ENCODE measurements at places on chromosomes 2 and 18.

GRCh38 chr2:41836948-41837347 lies 210.9 kb upstream of the PKDCC start:
- ATAC-seq, result no peak

DNA sequence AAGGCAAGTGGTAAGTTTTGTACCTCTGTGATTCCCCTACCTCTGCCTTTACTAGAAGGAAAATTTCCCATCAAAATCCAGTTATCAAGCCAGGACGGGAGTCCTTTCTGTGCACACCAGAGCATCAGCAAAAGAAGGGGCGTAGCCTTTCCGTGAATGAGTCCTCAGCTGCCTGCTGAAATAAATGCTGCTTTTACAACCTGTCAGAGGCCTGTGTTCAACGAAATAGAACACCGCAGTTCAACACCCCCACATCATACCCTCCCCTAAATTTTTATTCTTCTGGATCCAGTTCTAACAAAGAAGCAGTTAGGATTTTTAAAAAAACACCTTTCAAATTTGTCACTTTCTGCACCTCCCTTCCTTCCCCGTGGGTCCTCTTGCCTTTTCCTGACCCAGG lies 135.8 kb downstream of the SETBP1 start:
- no peak for ATAC-seq

GRCh38 chr2:197628043-197628500 lies 47.3 kb downstream of the RFTN2 start:
- ATAC-seq, result peak; percentile 47

DNA sequence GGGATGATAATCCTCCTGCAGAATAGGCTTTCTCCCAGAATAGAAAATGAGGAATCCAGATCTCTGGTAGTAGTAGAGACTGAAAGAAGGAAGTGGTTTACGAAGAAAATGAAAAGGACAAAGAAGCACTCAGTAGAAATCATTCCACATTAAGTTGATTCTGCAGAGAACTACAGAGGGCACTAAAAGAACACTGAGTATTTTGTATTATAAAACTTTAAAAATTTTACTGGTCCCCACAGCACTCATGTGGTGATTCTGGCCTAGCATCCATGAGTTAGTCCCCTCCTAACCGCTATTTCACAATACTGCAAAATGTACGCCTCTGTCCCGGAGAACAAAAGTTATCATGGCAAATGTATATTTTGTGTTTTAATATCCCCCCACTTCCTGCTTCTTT lies 42.9 kb upstream of the SLC35F5 start:
- no peak for ATAC-seq

- ATAC-seq, result no peak
Observed at GRCh38 chr2:119434664-119435063, 3.0 kb downstream of the TMEM37 start.

DNA sequence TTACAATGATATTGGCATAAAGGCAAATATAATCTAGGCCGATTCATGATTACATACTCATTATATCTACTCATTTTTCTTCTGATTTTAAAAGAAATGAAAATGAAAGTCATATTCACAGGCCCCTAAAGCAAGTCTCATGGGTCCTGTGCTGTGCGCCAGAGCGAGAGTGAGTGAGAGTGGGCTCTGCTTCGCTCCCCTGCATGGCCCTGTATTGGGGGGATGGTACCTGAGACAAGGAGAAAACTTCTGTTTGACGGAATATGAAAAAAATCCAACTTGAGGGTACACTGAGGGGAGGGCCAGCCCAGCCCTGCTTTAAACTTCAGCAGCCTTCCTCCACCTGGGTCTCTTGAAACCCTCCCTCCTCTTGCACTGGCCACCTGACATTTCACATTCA lies 81.4 kb upstream of the RGPD5 start:
- no peak for ATAC-seq

GRCh38 chr2:61404438-61404837 lies 66.4 kb downstream of the USP34 start:
- no peak for ATAC-seq

DNA sequence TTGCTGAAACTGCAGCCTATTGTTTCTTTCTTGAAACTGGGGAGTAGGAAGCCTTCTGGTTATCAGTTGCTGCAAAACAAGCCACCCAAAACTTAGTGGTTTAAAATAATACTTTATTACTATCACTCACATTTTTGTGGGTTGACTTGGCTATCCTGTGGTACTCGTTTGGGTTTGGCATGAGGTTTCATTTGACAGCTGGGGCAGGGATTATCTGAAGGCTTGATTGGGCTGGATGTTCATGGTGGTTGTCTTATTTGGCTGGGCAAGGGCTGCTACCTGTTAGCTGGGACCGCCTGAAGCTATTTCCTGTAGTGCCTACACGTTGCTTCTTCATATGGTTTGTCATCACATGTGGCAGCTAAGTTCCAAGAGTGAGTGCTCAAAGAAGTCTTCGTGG lies 122.3 kb downstream of the PLCL1 start:
- no peak for ATAC-seq

DNA sequence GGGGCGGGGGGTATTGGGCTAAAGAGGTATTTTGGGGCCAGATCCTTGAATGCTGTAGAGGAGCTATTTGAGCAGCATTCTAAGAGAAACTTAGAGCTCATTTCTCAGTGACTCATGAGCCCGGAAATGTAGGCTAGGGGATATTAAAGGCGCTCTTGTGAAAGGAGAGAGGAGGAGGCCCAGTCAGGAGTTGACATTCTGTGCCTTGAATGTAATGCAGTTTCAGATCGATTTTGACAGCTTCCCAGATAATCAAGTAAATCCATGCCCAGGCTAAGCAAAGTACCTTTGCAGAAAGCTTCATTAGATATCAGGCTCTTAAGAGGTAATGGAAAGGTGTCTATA lies 1.5 kb downstream of the CAB39 start:
- peak; percentile 72 for ATAC-seq

DNA sequence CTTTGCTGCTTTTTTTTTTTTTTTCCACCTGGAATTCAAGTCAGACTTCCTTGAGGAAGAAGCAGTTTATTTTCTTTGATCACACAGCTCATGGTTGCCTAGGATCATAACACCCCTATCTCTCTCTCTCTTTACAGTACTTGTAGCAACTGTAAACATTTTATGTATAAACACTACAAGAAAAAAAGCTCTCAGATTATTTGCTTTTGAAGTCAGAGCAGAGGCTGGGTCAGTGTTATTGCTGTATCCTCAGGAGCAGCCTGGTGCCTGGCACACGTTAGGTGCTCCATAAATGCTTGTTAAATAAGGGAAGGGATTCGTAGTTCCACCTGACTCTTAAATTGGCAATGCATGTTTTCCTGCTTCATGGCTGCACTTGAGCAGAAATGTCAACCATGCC lies 221.2 kb downstream of the TGIF1 start:
- no peak for ATAC-seq

- ATAC-seq, result no peak
Observed at GRCh38 chr18:56380685-56381084, 257.7 kb downstream of the TXNL1 start.

DNA sequence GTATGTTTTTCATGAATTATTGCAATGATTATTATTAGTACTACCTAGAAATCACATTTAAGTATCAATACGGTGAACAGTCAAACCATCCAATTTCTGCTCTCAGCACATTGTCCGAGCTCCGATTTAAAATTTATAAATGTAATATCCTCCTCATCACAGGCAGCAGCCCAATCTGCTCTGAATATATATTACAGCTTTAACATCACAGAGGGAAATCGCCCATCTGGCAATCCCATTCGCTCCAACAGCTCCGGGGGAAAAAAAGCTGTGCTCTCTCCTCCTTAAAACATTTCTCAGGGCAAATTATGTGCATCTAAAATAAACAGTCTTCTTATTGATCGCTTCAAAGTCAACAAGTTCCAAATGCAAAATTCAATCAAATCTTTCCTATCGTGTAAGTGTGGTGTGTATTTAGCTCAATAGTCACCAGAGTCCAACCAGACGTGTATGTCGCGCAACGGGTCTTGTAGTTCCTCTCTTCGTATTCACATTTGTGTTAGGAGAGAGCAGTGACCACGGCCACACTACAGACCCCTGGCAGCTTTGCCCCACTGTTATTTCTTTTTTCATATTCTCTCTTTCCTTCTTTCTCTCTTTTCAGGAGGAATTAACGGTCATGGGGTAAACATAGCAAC lies 2.4 kb downstream of the FIGN start:
- peak; percentile 10 for ATAC-seq

- ATAC-seq, result no peak
Observed at GRCh38 chr2:97745474-97746174, 32.2 kb downstream of the ZAP70 start.

DNA sequence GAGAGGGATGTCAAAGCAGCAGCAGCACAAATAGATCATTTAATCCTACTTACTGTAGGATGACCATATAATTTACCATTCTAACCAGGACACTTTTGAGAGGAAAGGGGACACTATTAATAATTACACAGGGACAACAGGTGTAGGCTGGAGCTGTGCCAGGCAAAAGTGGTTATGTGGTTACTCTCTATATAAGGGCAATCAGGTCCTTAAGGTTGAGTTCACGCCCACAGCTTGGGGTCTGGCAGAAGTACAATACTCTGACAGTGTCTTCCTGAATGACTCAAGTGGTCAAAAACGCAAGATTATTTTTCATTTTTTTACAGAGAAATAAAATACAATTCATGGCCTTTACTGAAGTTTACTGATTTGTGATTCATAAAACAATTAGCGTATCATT lies 2.8 kb downstream of the PREPL start:
- ATAC-seq, result no peak

GRCh38 chr2:113692698-113693428 lies 63.6 kb downstream of the SLC35F5 start:
- no peak for ATAC-seq

DNA sequence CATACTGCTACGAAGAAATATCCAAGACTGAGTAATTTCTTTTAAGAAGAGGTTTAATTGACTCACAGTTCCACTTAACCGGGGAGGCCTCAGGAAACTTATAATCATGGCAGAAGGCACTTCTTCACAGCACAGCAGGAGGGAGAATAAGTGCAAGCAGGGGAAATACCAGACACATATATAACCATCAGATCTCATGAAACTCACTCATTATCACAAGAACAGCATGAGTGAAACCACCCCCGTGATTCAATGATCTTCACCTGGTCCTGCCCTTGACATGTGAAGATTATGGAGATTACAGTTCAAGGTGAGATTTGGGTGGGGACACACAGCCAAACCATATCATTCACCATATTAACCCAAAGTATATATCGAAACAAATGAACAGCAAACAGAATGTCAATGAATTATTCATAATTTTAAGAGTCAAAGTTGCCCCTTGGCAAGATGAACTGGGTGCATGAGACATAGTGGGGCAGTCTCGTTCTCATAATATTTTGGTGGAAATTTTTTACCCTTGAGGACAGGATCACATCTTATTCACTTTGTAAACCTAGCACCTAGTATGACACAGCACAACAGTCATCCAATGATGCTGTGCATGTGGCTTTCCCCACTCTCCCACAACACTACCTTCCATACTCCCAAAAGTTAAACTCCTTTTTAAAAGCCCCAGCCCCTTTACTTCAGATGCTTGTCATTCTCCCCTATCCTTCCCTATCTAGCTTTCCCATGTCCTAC lies 425.3 kb downstream of the ZEB2 start:
- no peak for ATAC-seq

DNA sequence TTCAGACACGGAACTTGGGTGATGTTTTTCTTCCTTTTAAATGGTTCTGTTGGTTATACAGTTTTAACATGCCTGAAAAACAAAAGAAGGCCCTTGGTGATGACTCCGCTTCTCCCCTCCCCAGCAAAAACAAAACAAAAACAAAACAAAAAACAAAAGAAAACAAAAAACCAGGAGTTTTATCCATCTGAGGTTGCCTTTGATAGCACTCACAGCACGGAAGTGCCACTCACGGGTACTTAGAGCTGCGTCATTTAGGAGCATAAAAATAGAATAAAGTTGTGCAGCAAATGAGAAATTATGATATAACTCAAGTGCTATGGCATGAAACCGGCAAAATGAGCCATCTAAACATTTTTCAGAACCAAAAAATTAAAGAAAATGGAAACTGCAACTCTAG lies 57.7 kb downstream of the ZEB2 start:
- ATAC-seq, result no peak

GRCh38 chr18:5444269-5444668 lies 99.5 kb downstream of the EPB41L3 start:
- no peak for ATAC-seq

- peak; percentile 44 for ATAC-seq
Observed at GRCh38 chr2:108637304-108637669, 82.0 kb upstream of the RANBP2 start.

GRCh38 chr2:98252038-98252773 lies 94.0 kb upstream of the CNGA3 start:
- ATAC-seq, result no peak

DNA sequence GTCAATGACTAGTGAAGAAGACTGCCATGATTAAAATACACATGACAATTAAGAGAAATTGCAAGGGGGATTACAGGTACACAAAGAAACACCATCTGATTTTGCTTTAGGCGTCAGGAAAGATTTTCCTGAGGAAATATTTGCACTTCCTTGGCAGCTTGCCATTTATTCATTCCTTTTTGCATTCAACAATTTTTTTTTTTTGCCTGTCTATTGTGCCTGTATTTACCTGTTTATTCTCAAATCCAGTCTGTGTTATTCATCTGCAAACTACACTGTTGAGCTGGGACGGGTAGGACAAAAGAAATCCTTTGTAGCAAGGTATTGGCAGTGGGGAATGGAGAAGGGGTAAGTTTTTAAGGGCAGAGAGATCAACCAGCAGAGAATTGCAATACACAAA lies 31.8 kb downstream of the SMAD2 start:
- no peak for ATAC-seq

DNA sequence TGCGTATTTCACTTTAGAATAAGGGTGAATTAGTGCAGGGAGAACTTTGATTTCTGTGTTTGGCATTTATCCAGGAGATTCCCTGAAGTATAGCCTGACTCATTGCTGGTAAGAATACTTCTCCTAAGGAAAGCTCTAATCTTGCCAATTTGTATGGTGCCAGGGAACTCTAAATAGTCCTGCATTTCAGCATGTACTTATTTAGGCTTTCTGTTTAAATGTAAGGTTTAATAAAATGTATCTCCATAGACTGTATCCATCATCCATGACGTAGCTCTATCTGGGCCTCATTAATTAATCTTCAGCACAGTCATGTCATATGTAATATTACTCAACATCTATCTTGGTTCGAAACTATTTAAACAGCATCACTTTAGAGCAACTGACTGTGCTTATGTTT lies 127.7 kb downstream of the DOK6 start:
- ATAC-seq, result peak; percentile 96

- no peak for ATAC-seq
Observed at GRCh38 chr2:36800381-36800780, 103.9 kb downstream of the VIT start.

DNA sequence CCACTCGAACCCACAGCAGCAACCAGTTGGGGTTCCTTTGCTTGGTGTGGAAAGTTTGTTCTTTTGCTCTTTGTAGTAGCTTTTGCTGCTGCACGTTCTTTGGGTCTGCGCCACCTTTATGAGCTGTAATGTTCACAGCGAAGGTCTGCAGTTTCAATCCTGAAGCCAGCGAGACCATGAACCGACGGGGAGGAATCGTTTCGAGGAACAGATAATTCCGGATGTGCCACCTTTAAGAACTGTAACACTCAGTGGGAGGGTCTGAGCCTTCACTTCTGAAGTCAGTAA lies 14.3 kb downstream of the GPR17 start:
- no peak for ATAC-seq

All from SK-N-SH treated with all-trans-retinoic acid at 6 μM for 48 hours (cell line).